Glomerular endothelial cell (primary cell): ENCODE measurements at places on chromosomes 13 and 19. TPM values are rescaled to one million over a fixed set of nuclear protein-coding genes. Genes with fewer than 3 reads are reported as not detected.

DNA sequence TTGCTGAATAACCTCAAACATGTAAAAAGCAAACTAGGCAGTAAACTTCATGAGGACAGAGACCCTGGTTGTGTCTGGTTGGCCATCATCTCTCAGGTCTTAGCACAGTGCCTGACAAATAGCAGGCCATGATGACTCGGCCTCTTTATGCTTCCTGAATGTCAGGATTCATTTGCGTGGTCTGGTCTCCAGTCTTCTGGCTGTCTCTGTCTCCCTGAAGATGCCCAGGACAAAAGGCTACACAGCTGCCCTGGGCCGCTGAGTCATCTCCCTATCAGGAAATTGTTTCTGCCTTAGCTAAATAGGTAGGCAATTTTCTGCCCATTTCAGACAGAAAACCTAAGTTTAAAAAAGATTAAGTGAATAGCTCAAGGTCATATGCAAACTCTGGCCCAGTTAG is 84.1 kb upstream of the FNDC3A start:
- DNase-seq = no peak

DNA sequence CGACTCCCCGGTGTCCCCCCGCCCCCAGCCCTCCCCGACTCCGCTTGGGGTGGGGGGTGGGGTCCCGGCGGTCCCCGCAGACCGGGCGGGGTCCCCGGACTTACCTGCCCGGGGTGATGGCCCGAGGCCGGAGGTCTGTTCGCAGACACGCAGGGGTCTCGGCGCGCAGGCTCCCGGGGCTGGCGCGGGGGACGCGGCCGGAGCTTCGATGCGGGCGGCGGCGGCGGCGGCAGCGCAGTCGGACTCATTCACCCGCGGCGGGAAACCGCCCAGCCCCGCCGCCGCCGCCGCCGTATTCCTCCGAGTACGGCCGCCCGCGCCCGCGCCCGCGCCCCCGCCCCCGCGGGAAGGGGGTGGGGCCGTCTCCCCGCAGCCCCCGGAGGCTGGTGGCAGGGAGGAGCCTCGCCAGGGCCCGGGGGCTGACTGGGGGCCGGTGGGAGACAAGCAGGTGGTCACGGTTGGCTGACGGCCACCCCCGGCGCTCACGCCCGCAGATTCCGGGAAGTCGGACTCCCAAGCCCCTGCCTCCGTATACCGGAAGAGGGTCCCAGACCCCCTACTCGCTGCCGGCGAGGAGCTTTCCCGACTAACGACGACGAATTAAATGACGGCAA is at the start of gene C2CD4C:
Gene C2CD4C, minus strand, starts transcription at position 246 of the 614 bp plus-strand sequence. CDS start 786 bp downstream, outside the sequence.
- DNase-seq = no peak

- no peak for DNase-seq
Observed at GRCh38 chr19:52451241-52451640, 2.1 kb upstream of the ZNF578 start.

DNA sequence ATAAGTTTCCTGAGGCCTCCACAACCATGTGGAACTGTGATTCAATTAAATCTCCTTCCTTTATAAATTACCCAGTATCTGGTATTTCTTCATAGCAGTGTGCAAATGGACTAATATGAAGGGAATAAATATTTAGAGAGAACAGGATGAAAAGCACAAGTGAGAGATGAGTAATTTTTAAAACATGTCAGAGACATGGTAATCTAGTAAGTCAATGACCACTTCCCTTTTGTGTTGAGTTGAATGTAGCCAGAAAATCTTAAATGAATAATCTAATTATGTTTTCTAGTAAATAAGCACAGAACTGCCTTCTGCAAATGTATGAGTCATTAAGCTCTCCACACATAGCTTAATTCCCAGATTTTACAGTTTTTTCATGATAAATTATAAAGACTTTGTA is 524.1 kb upstream of the SLITRK5 start:
- no peak for DNase-seq

Gene PSG11
- total RNA-seq = not detected in 2 replicates

DNA sequence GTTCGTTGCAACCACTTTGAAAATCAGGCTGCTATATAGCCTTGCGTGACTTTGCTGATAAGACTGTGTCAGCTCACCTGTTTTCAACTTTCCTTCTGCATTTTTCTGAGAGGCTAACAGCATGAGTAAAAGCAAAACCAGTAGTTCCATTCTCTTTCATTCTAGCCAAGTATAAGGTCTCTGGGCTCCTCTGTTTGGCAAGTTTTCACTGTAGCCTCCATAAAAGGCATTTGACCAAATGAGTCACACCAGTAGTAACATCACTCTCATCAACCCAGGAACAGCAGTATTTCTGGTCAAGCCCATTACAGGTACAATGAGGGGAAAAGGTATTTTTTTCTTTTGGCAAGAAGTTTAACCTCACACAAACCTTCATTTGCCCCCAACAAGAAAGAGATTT is 1149.8 kb upstream of the MIR17HG start:
- no peak for DNase-seq

Gene ZNF175
- 8.5 and 11.2 TPM in 2 replicates for total RNA-seq

- no peak for DNase-seq
Observed at GRCh38 chr19:4267101-4267900, 11.8 kb upstream of the SHD start.
